ENCODE measurements at places on chromosomes 6 and 20. TPM values are rescaled to one million over a fixed set of nuclear protein-coding genes. Genes with fewer than 3 reads are reported as not detected.

The ANKEF1 gene
- total RNA-seq, result not detected

The APCDD1L gene
- total RNA-seq, result 36.8 TPM

The ITPR3 gene
- 20.3 TPM for total RNA-seq

The JPH2 gene
- total RNA-seq, result 9.7 TPM

Measured in HFFc6 (cell line).